ENCODE measurements at places on chromosomes 7 and 10. TPM values are rescaled to one million over a fixed set of nuclear protein-coding genes. Genes with fewer than 3 reads are reported as not detected.

The CRYGN gene
- 0.73 TPM for total RNA-seq

- DNase-seq = no peak
These were observed 734.5 kb upstream of the LRRN3 start for GRCh38 chr7:110356438-110356837.

- no peak for DNase-seq
These were observed 80.8 kb upstream of the MKX start for GRCh38 chr10:27826369-27826768.

DNA sequence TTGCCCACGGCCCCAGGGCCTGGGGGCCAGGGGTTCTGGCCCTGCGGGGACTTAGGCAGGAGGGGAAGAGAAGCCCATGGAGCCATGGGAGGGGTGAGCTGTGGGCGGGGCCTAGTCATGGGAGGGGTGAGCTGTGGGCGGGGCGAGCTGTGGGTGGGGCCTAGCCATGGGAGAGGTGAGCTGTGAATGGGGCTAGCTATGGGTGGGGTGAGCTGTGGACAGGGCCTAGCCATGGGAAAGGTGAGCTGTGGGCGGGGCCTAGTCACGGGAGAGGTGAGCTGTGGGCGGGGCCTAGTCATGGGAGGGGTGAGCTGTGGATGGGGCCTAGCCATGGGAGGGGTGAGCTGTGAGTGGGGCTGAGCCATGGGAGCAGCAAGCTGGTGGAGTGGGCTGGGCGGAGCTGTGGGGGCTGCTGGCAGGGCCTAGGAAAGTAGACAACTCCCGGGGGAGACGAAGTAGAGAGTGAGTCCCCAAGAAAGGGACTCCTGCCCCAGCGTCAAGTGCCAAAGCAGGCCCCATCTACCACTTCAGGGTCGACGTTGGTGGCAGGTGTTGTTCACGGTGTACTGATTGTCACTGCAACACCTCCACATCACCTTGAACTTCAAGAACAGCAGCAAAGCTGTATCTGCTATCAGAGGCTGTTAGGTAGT lies 19.2 kb upstream of the TTYH3 start:
- DNase-seq = no peak

DNA sequence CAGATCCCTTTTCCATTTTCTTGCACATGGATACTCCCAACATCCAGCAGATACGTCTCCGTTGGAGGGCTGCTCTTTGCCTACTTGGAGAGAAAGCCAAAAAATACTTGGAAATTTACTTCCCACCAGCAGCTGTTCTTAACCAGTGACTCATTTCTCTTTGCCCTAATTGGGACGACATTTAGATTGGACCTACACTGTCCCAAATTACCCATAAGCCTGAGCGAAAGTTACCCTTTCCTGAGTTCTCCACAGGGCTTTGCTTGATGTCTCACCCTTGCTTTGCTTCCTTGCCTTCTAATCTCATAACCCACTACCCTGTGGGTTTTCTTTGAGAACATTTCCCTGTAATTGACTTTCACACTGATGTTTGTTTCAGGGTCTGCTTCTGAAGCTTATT lies 48.1 kb downstream of the SAMD8 start:
- DNase-seq = no peak

The WEE2 gene
- not detected for total RNA-seq

The NACAD gene
- total RNA-seq = 0.51 TPM

The GJD4 gene
- not detected for total RNA-seq

The PNLIP gene
- not detected for total RNA-seq

The GPAM gene
- total RNA-seq = 9.4 TPM

Data from uterus (tissue), 4 donors.